ENCODE measurements at places on chromosomes 4 and X. TPM values are rescaled to one million over a fixed set of nuclear protein-coding genes. Genes with fewer than 3 reads are reported as not detected.

The NALF2 gene
- total RNA-seq: not detected

- DNase-seq: no peak
Observed at GRCh38 chrX:120677004-120677652, 47.3 kb upstream of the C1GALT1C1 start.

GRCh38 chr4:76987153-76987591 is 37.6 kb downstream of the SEPTIN11 start:
- no peak for DNase-seq

- no peak for DNase-seq
Observed at GRCh38 chr4:125104616-125105015, 210.1 kb upstream of the FAT4 start.

- no peak for DNase-seq
Observed at GRCh38 chr4:22842360-22843018, 149.8 kb downstream of the GBA3 start.

GRCh38 chr4:159151689-159152088 is 48.8 kb downstream of the RAPGEF2 start:
- DNase-seq: no peak

- DNase-seq: no peak
Observed at GRCh38 chrX:112714357-112714918, 34.7 kb upstream of the LHFPL1 start.

GRCh38 chrX:68794461-68794860 is 34.4 kb upstream of the EFNB1 start:
- no peak for DNase-seq
